ENCODE measurements at places on chromosomes 6 and 20.

GRCh38 chr6:87641065-87641692 is 51.2 kb downstream of the ORC3 start:
- no peak for DNase-seq

DNA sequence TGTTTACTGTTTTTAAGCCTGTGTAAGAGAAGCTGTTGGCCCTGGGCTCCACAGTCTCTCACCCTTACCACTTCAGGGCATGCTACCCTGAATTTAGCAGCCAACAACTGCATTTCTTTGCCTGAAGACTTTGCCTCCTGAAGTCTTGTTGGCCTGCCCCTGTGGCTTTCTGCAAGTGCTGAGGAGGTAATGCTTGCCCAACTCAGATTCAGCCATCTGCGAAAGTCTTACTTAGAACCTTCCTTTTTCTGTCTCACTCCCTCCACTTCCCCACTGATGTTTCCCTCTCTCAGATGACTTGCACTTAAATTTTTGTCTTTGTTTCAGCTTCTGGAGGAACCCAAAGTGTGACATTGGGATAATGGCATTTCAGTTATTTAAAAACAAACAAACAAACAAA is 11.8 kb upstream of the IBTK start:
- no peak for DNase-seq

DNA sequence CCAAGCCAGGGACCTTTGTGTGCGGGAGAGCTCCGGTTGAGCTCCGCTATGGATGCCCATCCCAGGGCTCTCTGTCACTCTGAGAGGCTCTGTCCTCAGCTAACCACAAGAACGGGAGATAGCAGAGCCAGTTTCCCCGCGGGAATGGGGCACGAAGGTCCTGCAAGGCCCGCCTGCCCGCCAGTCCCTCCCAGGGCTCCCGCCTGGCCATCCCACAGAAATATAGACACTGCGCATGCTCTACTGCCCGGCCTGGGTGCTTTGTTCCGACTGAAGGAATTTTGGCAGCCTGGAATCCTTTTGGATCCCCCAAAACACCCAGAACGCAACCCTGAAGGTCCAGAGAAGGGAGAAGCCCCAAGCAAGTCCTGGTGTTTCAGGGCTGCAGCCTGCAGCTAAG is 8.6 kb upstream of the DEFB110 start:
- no peak for DNase-seq

DNA sequence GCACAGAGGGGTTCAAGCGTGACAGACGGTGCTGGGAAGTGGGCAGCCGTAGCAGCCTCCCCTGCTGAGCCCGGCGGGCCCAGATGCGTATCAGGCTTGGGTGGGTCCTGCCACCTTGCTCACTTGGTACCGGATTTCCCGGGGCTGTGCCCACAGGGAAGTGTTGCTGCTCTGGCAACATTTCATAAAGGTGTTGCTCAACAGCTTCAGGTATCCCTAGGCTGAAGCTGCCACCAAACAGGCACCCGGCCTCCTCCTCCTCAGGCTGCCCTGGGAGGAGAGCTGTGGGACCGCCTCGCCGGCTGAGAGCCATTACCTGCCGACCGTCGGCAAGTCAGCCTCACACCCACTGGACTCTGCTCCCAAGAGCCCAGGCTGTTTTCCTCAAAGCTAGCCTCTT is 11.5 kb downstream of the PSMG4 start:
- DNase-seq: no peak

DNA sequence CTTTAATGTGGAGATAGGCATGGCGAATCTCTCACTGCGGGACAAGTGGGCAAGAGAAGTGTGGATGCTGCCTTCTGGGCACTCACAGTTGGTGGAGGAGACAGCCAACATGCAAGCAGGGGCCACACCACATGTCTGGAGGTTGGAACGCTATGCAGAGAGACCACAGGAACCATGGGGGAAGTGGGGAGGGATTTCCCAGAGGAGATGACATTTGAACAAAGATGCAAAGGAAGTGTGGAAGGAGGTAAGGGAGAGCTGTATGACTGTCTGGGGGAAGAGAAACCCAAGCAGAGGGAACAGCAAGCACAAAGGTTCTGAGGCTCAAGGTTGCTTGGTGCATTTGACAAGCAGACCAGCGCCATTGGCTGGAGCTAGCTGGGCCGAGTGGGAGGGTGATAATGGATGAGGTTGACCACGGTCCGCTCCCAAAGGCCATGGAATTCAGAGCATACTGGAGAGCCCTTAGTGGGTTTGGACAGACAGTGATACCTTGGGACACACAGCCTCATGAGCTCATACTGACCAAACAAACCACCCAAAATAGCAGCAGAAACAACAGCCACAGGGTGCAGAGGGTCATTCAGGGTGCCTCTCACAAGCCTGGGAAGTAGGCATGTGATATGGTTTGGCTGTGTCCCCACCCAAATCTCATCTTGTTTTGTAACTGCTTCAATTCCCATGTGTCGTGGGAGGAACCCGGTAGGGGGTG is 7.6 kb upstream of the FAM110A start:
- no peak for DNase-seq

DNA sequence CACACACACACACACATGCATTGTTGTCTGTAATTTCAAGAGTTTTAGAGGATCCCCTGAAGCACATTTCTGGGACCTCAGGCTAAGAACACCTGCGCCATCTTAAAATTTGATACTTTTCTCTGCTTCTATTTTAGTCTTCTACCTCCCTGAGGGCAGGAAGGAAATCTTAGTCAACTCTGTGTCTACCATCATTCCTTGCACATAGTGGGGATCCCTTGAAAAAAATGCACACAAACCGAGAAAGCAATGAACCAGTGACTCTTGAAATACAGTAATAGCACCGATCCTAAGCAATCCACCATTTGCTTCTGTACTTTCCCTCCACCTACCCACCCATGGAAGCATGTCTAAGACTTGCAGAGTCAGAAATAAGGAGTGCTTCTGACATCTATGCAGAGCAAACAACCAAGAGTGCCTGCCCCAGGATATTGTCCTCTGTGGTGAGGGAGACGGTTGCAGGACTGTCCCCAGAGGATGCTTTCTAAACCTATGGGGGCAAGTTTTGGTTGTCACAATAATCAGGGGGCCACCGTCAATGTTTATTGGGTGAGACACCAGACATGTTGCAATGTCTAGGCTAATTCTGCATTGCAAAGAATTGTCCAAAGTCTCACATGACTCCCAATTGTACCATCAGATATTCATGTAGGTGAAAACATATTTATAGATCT is 208.0 kb upstream of the TAB2 start:
- no peak for DNase-seq

GRCh38 chr20:34873583-34874093 is 982 bp upstream of the GGT7 start:
- DNase-seq: no peak

- no peak for DNase-seq
Observed at GRCh38 chr6:6346427-6347023, 26.1 kb upstream of the F13A1 start.

- DNase-seq: no peak
Observed at GRCh38 chr6:125255201-125255600, 46.6 kb downstream of the HDDC2 start.

DNA sequence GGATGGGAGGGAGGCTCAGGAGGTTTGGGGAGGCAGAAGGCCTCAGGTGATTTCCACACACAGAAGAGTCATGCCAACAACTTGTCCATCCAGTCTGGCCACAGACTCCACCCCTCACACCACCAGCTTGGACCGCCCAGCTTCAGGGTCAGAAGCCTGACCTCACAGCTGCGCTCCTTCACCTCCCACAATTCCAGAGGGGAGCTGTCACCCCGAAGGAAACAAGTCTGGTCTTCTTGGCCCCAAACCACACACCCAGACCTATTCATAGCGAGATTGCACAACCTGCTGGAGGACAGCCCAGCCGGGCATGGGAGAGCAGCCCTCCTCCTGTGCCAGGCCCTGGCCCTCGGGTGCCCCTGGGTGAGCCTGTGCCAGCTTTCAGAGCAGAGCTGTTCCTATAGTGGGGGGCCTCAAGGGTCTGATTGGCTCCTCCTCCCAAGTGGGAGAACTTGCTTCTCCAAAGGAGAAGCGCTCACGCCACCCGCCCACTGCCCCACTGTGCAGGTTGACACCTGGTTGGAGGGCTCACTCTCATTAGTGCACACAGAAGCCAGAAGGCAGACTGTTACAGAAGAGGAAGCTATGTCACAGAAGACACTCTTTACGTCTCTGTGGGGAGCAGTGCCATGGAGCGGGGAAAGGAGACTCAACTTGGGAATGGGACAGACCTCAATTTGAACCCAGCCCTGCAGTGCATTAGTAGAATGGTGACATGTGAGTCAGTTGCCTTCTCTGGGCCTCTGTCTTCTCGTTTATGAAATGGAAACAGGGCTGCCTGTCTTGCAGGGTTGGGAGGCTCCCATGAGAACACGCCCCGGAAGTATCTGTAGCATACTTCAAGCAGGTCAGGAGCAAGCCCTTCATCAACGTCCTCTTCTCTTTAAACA is 128.8 kb downstream of the FOXO3 start:
- DNase-seq: no peak

- DNase-seq: no peak
Observed at GRCh38 chr6:100906325-100906724, 25.2 kb upstream of the ASCC3 start.

DNA sequence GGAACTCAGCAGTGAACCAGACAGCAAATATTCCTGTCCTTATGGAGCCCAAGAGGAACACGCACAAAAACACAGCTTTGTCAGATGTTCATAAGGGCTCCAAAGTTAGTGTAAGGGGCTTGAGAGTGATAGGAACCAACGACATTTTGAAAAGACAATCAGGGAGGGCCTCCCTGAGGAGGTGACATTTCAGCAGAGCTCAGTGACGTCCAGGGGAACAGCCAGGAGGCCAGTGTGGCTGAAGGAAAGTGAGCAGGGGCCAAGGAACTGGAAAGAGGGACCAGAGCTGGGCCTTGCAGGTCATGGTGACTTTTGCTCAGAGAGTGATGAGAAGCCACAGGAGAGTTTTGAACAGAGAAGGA is 16.1 kb downstream of the NOL4L start:
- no peak for DNase-seq

- peak; percentile 94 for DNase-seq
Observed at GRCh38 chr6:36227379-36228228, 31.1 kb downstream of the BRPF3 start.

DNA sequence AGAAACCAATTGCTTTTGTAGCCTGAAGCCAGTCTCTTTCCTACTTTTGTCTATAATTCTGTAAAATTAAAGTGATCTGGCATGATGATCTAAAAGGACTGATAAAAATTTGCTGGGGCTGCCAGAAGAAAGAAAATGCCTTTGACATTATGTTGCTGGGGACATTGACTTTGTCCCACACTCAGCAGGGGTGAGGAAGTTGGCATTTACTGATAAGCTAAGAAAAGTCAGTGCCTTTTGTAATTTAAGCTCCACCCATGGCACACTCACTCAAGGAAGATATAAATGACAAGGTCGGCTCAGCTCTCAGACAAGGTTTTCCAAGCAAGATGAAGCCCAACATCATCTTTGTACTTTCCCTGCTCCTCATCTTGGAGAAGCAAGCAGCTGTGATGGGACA is at the start of gene SEMG1:
Gene SEMG1 (plus strand): TSS at position 309 of the 400 bp plus-strand sequence. CDS start 21 bp downstream, at position 330.
- no peak for DNase-seq

- DNase-seq: no peak
Observed at GRCh38 chr20:48647858-48648257, 179.9 kb downstream of the PREX1 start.

- no peak for DNase-seq
Observed at GRCh38 chr6:138234363-138234762, 16.1 kb upstream of the PBOV1 start.

DNA sequence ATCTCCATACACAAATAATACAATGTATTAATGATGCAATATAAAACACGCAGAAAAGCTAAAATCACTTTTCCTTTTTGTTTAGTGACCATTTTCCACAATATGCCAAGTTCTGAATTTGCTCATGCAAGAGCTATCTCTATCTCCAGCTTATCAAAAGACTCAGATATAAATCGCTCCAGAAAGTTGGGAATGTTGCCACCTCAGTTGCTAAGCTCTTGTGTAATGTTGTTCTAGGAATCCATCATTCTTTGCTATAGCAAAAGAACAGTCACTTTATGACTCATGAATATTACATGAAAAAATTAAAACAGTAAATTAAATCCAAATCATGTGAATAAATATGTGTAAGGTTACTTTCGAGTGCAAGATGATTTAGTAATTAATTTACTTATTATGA is 8.7 kb downstream of the PLAGL1 start:
- DNase-seq: no peak

DNA sequence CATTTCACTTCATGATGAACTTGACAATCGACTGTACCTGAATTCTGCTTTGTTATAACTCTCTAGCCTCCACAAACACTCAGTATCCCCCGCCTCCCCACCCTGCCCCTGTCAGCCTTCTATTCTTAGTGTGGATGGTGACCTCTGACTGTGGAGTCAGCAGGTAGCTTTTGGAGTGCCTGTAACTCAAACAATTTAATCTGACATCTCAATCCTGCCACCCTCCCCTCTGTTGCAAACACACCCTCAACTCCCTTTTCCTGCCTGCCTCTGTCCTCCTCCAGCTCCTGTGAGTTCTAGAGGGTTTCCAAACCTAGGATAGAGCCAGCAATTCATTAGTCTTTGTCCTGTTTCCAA is 20.3 kb downstream of the DAAM2 start:
- DNase-seq: no peak

GRCh38 chr6:126264265-126264664 is 75.7 kb upstream of the CENPW start:
- DNase-seq: no peak

- DNase-seq: peak; percentile 91
Observed at GRCh38 chr20:50958615-50959542, at the start of gene MOCS3. Gene MOCS3 (plus strand): TSS chr20:50958818. CDS start chr20:50958843, 25 bp downstream.

GRCh38 chr6:24060982-24061754 is 64.8 kb upstream of the NRSN1 start:
- DNase-seq: no peak

DNA sequence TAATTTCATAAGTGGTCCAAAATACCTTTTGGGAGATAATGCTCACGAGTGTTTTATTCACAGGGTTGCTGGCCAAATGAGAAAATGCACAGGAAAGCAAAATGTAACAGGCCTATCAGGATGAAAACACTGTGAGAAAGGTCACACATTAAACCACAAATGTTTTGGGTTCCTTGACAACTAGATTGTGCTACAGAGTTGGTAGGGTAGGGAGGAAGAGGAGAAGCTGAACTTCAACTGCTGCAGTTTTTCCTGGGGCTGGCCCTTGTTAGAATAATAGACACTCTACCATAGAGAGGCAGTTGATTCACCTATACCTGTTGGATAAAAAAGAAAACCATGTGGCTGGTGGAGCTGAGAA is 28.1 kb upstream of the PAQR8 start:
- DNase-seq: no peak

GRCh38 chr20:49279677-49280462 is 2.0 kb upstream of the ZNFX1 start:
- DNase-seq: no peak

DNA sequence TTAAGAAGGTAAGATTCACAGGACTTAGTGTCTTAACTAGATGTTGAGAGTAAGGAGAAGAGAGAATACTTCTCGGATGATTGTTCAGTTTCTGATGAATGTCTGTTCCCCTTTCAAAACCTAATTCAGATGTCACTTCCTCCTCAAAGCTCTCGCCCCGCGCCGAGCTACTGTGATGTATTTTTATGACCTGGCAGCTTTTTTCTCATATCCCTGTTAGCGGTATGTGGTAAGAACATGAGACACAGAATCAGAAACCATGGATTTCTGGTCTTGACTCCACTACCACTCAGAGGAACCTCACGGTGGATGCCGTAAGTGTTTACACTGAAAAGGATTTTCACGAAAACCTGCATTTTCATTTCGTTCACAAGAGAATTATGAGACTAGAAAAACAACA is 48.4 kb downstream of the CEP43 start:
- DNase-seq: no peak

All from DMS79 treated with DMSO at 0.1 percent for 48 hours (cell line).